GM20000 (cell line): ENCODE measurements at places on chromosomes 5 and 9.

GRCh38 chr9:690517-691111 lies 150.9 kb upstream of the DMRT1 start:
- no peak for DNase-seq

GRCh38 chr5:64766941-64767340 lies 1.6 kb downstream of the SREK1IP1 start:
- DNase-seq, result no peak

DNA sequence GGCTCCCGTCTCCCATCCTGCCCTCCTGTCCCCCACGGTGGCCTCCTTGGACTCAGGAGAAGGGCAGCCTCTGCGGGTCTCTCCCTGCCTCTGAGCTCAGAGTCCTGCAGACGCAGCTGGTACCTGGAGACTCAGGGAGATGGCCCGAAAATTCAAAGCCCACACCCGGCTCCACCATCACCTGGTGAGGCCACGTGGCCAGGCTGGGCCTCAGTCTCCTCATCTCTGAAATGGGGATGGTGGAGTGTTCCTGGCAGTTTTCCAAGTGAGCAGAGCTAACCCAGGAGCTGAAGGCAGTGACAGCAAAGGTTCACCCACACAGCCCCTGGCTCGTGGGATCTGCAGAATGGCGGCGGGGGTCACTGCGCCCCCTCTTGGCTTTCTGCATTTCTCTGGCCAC lies 62.1 kb upstream of the RXRA start:
- DNase-seq, result no peak

DNA sequence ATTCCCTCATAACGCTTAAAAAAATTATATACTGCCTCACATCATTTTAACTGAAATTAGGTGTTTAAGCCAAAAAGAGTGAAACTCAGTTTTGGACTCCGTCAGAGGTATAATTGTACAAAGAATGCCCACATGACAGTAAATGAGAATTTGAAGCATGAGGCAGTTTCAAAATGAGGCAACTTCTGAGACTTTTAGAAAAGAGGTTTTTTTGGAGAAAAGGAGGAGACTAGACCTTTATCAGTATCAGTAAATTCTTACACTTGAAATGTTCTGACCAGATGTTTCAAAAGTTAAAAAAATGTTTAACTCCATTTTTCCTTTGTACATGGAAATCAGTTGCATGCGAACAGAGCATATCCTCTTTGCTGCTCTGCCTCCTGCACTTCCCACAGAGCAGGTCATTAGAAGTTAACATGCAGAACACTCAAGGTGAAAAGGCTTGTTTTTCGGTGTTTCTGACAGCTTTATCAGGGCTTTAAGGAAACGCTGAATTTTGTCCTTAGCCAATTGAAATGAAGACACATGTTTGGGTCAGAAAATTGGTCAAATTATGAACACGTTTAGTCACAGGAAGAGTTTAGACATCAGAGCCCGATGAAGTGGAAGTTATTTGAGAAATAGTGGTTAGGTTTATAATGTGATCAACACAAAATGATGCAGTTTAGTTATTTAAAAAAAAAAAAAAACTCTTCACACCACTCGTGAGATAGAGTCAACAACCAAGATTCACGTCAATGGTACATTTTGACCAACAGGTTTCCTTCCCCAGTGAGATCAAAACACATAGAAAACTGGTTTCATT lies 59.5 kb downstream of the PIK3R1 start:
- DNase-seq, result peak; percentile 27

GRCh38 chr5:173053041-173053440 lies 3.1 kb upstream of the CREBRF start:
- no peak for DNase-seq

DNA sequence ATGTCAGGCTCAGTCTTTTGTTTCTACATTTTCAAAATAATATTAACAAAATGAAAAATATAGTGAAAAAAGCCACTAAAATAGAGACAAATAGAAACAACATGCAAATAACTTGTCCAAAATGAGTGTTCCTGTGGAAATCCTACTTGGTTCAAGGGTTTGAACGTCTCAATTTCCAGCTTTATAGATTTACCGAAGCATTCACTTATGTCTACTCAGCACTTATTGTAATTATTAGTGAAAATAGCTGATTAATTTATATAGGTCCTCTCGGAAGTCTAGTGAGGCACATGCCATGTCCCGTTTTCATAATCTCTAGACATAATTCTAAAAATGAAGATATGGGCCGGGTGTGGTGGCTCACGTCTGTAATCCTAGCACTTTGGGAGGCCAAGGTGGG lies 99.9 kb upstream of the NFIB start:
- DNase-seq, result no peak

- no peak for DNase-seq
Measured at GRCh38 chr5:144405991-144406390, 235.3 kb downstream of the KCTD16 start.

DNA sequence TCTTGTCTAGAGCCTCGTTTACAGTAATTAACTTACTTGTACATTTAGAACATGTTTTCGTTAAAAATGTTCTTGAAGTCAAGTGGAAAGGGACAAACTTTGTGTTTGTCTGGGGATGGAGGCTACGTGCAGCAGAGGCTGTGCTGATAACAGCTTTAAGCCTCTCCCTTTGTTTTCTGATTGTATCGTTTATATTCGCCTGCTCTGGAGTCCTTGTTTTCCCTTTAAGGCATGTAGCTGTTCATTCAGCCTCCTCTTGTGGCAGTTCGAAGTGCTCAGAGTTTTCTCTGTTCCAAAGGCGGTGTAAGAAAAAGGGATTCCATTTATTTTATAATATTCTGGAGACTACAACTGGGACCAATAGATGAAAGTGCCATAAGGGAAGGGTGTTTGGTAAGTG lies 1.9 kb downstream of the SLC36A1 start:
- no peak for DNase-seq

DNA sequence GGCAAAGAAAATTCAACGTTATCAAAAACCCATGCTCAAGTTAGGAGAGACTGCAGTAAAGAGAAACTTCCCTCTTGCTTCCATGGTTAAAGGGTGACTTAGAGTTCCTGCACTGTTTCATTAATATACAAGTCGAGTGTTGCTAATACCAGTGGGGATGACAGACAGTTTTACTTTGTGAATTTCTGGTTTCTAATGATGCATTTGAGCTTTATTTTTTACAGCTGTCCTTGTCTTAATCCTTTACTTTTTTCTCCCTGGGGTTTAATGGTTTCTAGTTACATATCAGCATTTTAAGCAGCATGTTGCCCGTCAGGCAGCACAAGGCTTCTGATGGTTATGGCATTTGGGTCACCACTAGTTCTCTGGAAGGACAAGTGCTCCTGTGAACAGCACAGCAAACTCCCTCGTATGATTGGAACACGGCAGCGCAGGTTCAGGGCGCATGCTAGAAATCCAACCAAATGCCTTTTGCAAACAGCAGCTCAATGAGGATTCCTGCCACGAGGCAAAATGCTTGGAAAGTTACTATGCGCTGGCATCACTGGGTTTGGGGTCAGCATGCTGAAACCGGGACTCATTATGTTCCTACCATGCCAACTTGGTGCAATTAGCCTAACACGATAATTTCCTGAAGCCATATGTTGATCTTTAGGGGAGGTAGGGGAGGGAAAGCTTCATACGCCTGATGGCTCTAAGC lies 463.8 kb downstream of the BNC2 start:
- no peak for DNase-seq

- no peak for DNase-seq
Measured at GRCh38 chr5:132396589-132397031, 27.1 kb downstream of the SLC22A5 start.

- DNase-seq, result no peak
Measured at GRCh38 chr9:77402286-77402685, 225.0 kb downstream of the VPS13A start.

DNA sequence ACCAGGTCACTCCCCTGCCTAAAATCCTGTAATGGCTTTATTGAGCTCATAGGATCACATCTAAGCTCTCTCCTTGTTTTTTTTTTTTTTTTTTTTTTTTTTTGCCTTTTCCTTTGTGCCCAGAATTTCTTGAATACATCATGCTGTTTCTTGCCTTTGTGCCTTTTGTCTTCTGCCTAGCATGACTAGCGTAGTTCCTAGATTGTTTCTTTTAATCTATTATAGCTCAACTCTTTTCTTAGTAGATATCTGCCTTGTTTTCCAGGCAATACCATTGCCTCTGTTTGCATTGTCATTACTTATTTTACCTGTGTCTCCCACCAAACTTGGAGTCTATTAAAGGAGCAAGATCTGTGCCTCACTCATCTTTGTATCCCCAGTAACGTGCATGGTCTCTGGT lies 106.1 kb upstream of the C9orf72 start:
- no peak for DNase-seq

- no peak for DNase-seq
Measured at GRCh38 chr5:10503997-10504793, 59.7 kb upstream of the ANKRD33B start.

DNA sequence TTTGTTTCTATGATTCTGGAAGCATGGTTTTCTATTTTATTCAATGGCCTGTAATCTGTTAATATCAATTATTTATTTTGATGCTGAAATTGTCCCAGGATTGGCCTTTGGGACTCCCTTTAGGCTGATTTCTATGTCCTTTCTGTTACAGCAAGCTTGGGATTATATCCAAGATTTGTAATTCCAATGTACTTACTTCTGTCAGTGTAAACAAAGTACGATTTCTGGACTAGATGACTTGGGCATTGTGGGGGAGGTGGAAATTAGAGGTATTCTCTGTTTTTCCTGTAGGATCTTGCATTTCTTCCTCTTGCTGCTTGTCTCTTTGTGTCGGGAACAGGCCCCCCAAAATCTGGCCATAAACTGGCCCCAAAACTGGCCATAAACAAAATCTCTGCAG lies 3.7 kb downstream of the PCDHGA12 start:
- DNase-seq, result no peak

DNA sequence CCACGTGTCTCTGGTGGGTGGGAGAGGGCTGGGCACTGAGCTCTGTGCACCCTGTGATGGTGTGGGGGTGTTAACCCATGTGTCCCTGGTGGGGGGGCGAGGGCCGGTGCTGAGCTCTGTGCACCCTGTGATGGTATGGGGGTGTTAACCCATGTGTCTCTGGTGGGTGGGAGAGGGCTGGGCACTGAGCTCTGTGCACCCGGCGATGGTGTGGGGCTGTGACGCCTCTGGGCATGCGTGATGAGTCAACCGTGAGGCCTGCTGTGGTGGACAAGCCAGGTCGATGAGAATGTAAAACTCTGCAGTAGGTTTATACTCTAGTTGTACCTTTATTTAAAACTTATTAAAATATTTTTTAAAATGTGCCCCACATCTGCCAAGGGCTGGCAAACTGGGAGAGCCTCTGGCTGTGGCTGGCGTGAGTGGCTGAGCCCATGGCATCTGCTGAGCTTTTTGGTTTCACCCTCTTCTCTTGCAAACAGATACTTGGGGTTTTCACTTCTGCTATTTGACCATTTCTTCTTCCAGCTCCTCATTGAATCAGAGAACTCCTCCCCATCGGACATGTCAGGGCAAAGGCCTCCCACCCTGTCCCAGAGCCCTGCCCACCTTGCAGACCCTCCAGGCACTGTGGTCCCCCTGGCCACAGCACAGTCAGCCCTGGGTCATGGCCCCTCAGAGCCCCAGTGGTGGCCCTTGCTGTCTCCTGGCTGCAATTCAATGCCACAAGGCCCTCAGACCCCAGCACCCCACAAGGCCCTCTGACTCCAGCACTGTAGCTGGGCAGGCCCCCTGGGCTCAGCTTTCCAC lies 18.5 kb upstream of the EXOC3 start:
- peak; percentile 90 for DNase-seq

DNA sequence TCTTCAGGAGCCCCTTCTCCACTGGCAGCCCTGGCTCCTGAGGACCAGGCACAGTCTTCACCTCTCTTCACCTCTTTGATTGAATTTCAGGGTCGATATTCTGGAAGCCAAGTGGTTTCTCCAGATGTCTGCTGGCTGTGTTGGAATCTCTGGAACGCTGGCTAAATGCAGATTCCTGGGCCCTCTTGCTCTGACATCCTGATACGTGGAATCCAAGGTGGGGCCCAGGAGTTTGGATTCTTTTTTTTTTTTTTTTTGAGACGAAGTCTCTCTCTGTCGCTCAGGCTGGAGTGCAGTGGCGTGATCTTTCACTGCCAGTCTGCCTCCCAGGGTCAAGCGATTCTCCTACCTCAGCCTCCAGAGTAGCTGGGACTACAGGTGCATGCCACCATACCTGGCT lies 26.8 kb upstream of the IER5L start:
- no peak for DNase-seq

DNA sequence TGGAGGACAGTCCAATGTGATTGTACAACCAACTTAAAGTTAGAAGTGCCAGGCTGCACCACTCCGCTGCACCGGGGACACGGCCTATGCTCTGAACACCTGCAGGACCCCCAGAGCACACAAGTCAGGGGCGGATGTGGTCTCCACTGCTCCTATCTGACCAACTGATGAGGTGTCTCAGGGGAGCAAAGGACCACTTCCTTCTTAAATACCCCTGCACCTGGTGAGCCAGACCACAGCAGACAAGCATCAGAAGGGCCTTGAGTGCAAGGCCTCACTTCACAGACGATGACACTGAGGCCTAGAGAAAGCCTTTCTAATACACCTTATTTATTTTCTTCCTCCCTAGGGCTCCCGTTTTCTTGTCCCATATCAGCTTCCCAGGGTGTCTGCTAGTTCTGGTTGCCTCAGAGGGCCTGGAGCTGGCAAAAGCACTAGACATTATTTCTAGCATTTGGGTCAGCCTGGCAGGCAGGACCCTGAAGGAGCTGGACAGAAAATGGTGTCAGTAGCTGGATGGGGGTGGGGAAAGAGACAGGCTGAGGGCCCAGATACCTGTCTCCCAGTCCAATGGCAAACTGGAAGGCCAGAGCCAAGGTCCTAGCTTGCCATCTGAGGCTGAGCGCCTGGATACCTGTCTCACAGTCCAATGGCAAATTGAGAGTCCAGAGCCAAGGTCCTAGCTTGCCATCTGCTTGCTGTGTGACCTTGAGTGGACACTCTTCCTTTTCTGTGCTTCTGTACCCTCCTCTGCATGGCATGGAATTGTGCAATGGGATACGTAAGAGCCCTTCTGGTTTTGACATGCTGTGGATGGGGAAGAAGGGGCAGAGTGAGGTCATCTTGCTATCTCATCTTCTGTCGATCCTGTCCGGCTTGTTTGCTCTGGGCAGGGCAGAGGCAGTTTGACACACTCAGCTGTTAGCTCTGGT lies 9.0 kb downstream of the CCDC69 start:
- peak; percentile 78 for DNase-seq

DNA sequence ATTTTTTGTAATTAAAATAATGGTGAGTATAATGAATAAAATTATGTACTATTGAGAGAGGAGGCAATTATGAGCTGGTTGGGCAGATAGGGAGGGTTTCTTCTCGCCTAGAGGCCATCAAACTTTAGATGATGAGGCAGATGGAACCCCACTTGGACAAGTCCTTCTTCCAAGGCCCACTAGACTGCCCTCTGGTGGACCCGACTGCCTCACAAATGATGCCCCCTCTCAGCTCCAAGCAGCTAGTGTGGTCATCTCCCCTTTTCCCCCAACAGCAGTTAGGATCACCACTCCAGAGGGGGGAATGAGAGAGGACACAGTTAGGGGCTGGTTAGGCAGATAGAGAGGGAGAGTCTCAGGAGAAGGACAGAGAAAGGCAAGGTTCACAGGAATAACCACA lies 348.0 kb upstream of the CDH18 start:
- DNase-seq, result no peak

- DNase-seq, result no peak
Measured at GRCh38 chr9:38041564-38042243, 27.3 kb downstream of the SHB start.

GRCh38 chr5:96634881-96635280 lies 27.3 kb upstream of the CAST start:
- DNase-seq, result no peak
